Motor neuron (in vitro differentiated cells): ENCODE measurements at places on chromosomes 16 and 17.

- no peak for ATAC-seq
Measured at GRCh38 chr17:34075076-34075475, 180.0 kb upstream of the CCL2 start.

- ATAC-seq: peak; percentile 6
Measured at GRCh38 chr16:85310868-85311585, 198.8 kb upstream of the CIBAR2 start.

- no peak for ATAC-seq
Measured at GRCh38 chr17:3976675-3977171, 12.5 kb upstream of the ATP2A3 start.

- peak; percentile 65 for ATAC-seq
Measured at GRCh38 chr16:88754912-88755744, 29.9 kb downstream of the PIEZO1 start.

- ATAC-seq: no peak
Measured at GRCh38 chr17:73184136-73184993, 8.5 kb upstream of the COG1 start.

DNA sequence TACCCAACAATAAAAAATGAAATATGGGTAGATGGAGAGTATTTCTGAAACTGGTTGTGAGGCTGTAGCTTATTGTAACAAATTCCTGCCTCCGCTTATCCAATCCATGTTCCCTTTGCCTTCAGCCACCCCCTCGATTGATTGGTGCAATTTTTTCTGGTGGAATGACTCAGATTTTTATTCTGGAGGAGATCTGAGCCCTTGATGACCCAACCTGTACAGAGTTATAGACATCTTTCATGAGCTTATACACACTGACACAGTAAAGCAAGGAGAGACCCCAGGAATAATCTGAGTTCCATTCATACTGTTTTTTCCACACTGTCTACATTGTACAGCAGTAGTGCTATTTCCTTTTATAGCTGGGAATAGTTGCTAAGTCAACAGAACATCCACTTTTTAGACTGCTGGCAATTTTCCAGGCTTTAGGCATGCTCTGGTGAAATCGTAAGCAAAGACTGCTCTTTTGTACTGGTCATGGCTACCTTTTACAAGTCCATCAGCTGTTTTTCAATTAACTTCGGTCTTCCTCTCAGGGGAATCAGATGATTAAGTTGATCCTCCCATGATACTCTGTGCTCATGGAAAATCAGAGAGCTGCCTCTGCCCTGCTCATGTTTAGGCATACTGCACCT is 30.1 kb downstream of the CCL4 start:
- ATAC-seq: peak; percentile 74

GRCh38 chr16:4704913-4705312 is 11.6 kb downstream of the NUDT16L1 start:
- no peak for ATAC-seq

DNA sequence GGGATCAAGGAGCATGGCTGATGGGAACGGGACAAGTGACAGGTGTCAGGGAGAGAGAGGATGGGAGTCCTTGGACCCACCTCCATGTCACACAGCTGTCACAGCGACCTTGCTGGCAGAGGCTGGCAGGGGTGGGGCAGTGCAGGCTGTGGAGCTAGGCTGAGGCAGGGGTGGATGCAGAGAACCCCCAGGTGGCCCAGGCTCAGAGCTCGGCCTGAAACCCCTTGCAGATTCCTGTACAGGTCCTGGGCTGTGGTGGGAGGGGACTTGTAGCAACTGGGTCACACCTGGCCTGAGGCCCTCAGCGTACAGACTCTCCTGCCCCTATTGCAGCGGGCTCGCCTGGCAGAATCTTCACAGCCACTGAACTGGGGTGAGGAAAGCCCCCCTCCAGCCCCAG is 174.1 kb downstream of the NTN1 start:
- no peak for ATAC-seq

GRCh38 chr17:29705386-29705785 is 82.7 kb upstream of the CORO6 start:
- no peak for ATAC-seq

GRCh38 chr17:77210331-77210730 is 69.6 kb downstream of the SEC14L1 start:
- no peak for ATAC-seq

DNA sequence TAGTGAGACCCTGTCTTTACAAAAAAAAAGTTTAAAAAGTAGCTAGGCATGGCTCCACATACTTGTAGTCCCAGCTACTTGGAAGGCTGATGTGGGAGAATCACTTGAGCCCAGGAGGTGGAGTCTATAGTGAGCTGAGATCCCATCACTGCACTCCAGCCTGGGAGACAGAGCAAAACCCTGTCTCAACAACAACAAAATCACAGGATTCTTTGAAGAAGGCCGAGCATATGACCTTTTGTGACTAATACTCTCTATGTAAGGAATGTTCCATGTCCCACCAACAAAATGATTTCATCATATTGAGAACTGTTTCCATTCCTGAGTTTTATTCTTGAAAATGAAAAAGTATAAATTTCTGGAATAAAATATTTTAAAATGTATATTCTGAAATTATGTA is 58.9 kb upstream of the EFCAB3 start:
- no peak for ATAC-seq

DNA sequence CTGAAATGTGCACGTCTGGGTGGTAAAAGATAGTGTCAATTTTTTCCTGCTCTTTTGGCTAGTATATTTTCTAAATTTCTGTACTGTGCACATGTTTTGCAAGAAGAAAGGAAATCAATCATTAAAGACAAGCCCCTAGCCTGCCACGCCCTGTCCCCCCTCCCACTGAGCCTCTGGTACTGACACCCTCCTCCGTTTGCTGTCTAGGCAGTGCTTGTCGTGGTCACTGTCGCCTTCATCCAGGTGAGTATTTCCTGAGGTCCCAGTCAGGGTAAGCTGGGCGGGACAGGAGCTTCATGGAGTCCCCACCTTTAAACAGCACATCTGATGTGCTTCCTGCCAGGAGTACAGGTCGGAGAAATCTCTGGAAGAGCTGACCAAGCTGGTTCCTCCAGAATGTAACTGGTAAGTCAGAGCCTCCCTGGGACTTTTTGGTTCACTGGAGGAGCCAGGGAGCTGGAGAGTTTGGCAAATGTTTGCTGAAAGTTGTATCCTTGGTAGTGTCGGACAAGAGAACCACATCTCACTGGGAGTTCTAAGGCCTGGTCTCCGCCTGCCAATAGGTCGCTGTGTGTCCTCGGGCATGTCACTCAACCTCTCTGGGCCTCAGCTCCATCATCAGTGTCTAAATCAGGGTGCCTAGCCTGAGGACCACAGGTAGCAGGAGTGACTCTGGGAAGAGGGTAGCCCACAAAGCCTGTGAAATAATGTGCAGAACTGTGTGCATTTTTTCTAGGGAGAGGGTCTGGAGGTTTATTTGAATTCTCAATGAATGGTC is 42.2 kb downstream of the ATP2C2 start:
- no peak for ATAC-seq

- ATAC-seq: no peak
Measured at GRCh38 chr17:43966276-43966675, 12.5 kb upstream of the PYY start.

DNA sequence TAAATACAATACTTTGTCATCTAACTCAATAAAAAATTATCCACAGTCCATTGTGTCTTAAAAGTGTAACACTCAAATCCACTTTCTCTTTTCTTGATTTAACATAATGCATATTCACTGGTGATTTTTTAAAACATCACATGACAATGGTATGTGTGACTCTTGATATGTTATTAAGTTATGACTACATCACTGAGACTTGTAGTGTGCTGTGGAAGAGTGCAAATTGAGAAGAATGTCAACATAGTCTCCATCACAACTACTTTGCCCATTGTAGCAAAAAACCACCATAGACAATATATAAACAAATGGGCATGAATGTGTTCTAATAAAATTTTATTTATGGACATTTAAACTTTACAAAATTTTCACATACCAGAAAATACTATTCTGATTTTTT is 380.7 kb upstream of the PMFBP1 start:
- peak; percentile 87 for ATAC-seq

DNA sequence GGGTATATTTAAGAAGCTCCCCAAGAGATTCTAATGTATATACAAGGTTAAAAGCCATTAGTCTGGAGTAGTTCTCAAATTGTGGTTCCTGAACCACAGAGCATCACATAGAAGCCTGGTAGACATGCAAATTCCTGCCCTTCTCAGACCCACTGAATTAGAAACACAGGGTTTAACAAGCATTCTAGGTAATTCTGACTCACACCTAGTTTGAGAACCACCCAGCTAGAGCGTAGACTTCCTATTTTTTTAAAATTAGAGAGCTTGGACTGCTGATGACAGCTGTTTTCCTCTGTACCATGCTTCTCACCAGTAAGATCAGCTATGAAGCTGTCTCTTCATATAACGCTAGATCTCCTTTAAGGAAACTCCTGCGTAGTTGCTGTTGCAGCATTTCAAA is 50.6 kb downstream of the HS3ST3B1 start:
- no peak for ATAC-seq

GRCh38 chr16:11621920-11622651 is 35.4 kb upstream of the LITAF start:
- ATAC-seq: peak; percentile 38

DNA sequence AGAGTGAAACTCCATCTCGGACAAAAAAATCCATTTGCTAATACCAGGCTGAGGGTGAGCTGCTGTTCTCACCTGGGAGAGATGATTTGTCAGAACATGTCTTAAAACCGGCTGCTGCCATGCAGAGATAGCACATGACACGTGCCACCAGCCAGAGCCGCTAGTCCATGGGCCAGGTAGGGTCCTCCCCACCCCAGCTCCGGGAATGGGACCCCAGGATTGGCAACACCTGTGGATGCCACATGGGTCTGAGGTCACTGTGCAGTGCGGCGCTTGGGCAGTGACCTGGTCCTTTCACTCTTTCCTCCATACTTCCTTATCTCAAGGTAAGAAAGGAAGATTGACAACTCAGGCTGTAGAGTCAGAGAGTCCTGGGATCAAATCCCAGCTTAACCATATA is 393.3 kb upstream of the TNRC6C start:
- no peak for ATAC-seq

GRCh38 chr16:12904329-12904671 is 2.9 kb downstream of the SHISA9 start:
- ATAC-seq: no peak

- no peak for ATAC-seq
Measured at GRCh38 chr17:9279893-9280292, 258.6 kb downstream of the NTN1 start.

GRCh38 chr16:81863630-81864352 is 84.7 kb downstream of the PLCG2 start:
- peak; percentile 61 for ATAC-seq

DNA sequence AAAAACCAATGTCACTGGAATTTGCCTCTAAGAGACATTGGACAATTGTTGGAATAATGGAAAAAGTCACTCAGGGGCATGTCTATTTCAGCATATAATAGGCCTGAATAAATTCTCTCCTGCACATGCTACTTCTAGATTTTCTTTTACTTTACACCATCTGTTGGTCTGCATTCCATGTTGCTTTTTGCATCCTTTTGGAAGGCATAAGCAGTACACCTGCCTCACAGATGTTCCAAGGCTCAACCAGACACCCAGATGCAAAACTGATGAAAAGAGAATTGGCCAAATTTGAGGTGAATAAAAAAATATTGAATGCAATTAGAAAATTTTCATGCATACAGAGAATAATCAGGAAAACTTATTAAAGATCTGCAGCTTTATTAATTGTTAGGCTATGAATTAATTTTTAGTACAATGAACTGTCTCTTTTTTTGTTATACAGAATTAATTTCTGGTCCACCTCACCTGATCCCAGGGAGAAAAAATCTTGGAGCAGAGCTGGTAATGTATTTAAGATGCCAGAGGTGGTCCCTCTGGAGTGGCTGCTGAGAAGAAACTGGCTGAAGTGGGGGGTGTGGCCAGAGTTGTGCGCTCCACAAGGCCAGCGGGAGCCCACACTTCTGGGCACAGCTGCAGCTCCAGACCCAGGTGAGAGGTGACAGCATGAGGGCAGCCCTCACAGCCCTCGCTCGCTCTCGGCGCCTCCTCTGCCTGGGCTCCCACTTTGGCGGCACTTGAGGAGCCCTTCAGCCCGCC is 778.6 kb downstream of the CDH11 start:
- no peak for ATAC-seq
